ENCODE measurements at places on chromosomes 3 and 15.

- DNase-seq = no peak
These were observed 227.5 kb upstream of the COL8A1 start for GRCh38 chr3:99410789-99411311.

DNA sequence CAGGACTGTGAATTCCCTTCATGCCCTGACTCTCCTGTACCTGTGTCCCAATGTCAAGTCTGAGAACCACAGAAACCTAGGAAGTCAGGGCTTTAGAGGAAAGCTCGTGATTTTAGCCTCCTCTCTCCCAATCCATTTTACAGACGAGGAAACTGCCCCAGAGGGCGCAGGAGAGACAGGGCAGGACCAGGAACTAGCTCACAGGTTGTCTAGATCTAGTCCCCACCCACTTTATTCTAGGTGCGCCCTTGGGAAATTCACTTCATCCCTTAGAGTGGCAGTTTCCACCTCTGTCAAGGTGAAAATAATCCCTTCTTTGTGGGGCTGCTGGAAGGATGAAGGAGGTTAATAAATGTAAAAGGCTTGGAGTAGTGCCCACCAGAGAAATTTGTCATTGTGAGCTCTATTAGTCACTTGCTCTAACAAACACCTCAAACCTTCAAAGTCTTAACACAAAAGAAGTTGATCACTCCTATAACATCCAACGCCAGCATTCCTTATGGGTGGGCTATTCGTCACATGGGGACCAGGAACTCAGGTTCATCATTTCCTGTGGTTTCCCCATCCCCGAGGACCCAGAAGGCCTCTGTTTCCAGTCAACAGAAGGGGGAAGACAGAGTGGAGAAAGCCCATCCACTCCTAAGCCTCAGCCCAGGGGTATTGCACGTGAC is 282.3 kb downstream of the XXYLT1 start:
- DNase-seq = no peak

DNA sequence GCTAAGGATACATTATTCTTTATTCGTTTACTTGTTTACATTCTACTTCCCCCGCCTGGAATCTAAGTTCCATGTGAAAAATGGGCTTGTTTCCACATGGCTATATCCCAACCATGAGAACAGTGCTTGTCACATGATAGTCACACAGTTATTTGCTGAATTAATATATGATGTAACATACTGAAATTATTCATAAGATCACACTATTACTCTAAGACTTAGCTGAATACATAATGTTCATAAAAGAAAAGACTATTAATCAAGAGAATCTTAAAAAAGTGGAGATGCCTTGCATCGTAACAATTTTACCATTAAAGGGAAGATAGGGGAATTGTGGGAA is 6.5 kb downstream of the PBRM1 start:
- DNase-seq = peak; percentile 44

GRCh38 chr15:33680336-33680735 is 288.0 kb upstream of the CHRM5 start:
- no peak for DNase-seq

- DNase-seq = no peak
These were observed 15.6 kb downstream of the NT5DC2 start for GRCh38 chr3:52517796-52518722.

GRCh38 chr3:195116407-195117185 is 154.4 kb downstream of the XXYLT1 start:
- DNase-seq = no peak

GRCh38 chr3:126979046-126979628 is 3.8 kb upstream of the PLXNA1 start:
- no peak for DNase-seq

- DNase-seq = peak; percentile 87
These were observed 237.1 kb upstream of the CFAP20DC start for GRCh38 chr3:59286791-59287531.

DNA sequence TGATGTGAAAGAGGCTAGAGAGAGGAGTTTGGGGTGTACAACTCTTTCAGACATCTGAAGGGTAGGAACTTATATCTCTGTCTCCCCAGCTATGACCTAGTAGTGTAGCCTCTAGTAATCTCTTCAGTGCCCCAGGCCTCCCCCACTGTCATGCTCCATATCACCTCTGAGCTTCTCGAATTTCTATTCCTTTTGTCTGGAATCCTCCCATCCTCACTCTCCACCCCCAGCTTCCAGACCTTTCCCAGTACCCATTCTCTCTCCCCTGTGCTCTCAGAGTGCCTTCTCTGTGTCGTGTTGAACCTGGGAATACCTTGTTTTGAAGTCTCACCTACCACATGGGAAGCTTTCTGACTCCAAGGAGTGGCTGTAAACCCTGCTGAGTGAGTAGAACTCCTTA is 3.6 kb upstream of the RBPMS2 start:
- DNase-seq = no peak

DNA sequence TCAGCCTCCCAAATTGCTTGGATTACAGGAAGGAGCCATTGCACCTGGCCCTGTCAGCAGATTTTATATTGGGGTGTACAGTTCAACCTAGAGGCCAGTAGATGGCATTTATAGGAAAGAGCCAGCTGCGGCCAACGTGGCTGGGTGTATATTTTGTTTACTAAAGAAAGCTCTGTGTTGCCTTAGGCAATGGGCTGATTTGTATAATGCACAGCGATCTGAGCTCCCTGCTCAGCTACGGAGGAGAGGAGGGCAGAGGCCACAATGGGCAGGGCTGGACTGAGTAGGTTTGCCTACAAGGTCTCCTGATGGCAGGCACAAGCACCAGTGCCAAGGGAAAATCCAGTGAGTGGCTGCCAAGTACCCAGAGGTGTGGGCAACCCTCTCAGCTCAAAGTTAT is 282.4 kb downstream of the ARPP21 start:
- no peak for DNase-seq

Measured in suppressor macrophage (primary cell).